ENCODE measurements at places on chromosomes 2 and 18.

DNA sequence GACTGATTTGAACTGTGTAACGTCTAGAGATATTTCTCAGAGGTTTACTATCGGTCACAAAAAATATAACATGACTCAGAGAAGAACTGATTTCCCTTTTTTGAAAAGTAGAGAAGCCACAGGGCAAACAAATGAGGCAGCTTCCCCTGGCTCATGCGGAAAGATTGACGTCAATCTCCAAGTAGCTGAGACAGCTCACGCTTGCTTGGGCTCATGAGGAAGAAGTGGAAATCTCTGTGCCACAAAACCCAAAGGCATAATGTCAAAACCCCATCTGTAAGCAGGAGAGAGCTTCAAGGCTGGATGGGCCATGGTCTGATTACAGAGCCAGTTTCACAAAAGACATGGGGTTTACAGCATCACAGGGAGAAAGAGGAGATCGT, 188.1 kb downstream of the ARL4C start:
- peak; percentile 47 for DNase-seq

DNA sequence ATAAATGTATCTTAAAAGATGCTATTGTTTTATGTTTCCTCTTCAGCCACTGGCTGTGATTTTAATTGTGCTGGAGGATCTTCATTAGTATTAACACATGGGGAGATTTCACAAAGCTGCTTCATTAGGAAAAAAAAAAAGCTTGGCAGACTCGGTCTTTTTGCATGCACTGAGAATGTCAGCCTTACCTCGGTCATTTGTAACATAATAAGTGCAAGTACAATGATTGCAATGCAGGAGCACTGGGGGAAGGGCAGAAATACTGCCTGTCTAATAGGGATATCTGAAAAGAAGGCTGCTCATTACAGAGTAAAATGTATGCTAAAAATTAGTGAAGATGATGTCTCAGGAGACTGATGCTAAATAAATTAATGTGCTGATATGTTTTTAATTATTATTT, 1.3 kb upstream of the BAZ2B start:
- no peak for DNase-seq

- DNase-seq, result no peak
Measured at GRCh38 chr2:77325395-77325794, 196.8 kb downstream of the LRRTM4 start.

DNA sequence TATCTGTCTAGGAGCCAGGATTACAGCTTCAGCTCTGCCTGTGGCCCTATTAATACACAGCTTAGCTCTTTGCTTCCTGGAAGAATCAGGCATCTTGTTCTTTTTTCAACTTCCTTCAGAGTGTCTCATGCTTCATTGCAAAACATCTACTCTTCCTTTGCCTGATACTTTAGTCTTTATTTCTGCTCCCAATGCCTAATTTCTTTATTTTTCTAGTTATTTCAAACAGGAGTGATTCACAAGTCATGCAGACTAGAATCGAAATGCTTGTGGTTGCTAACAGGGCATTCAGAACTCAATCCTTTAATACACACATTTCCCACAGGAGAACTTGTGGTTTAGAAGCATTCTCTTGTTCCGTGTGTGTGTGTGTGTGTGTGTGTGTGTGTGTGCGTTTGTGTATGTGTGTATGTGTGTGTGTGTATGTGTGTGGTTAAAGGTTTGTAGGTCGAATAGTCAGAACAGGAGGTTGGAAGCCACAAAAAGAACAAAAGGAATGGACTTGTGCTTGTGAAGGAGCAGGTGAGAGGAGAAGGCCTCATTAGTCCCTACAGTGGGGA, 28.3 kb upstream of the INSIG2 start:
- DNase-seq, result no peak

- no peak for DNase-seq
Measured at GRCh38 chr18:48597110-48597509, 58.3 kb downstream of the CTIF start.

GRCh38 chr18:62023536-62023935, 130.7 kb upstream of the RNF152 start:
- no peak for DNase-seq

- no peak for DNase-seq
Measured at GRCh38 chr18:48517048-48517447, 21.8 kb upstream of the CTIF start.

DNA sequence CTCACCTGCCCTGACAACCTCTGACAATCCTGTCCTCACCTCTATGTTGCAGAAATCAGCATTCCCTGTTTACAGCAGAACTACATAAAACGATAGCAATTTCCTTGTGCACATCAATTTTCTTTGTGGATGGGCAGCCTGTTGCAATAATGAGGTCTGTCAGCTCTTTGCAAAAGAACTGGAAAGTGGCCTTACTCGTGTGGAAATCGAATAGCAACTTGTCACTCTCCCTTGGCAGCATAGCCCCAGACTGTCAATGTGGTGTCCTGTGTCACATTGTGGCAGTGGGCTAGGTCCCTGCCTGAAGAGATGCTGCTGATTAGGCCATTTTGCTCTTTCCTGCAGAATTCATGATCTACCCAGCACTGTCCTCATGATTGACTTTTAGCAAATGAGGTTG, 531.9 kb downstream of the CCDC85A start:
- DNase-seq, result no peak

- DNase-seq, result peak; percentile 65
Measured at GRCh38 chr18:79681484-79682387, 2.1 kb downstream of the CTDP1 start.

- DNase-seq, result no peak
Measured at GRCh38 chr2:214899751-214900150, 90.3 kb upstream of the BARD1 start.

- DNase-seq, result no peak
Measured at GRCh38 chr2:189467160-189467559, 25.9 kb downstream of the WDR75 start.

GRCh38 chr2:64196963-64197362, 52.7 kb upstream of the PELI1 start:
- no peak for DNase-seq

GRCh38 chr18:49510393-49511115, 23.5 kb upstream of the C18orf32 start:
- DNase-seq, result peak; percentile 33

- no peak for DNase-seq
Measured at GRCh38 chr2:24083567-24084385, 858 bp downstream of the TP53I3 start.

DNA sequence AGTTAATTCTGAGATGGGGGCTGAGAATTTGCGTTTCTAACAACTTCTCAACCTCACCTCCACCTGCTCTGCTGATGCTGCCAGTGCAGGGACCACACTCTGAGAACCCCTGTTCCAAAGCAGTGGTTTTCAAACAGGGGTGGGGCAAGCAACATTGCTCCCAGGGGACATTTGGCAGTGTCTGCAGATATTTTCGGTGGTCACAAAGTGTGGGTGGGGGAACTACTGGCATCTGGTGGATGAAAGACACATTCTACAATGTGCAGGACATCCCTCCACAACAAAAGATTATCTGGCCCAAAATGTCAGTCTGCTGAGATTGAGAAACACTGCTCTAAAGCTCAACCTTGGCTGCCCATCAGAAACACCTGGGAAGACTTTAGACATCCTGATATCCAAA, 188.7 kb upstream of the SATB2 start:
- DNase-seq, result no peak

DNA sequence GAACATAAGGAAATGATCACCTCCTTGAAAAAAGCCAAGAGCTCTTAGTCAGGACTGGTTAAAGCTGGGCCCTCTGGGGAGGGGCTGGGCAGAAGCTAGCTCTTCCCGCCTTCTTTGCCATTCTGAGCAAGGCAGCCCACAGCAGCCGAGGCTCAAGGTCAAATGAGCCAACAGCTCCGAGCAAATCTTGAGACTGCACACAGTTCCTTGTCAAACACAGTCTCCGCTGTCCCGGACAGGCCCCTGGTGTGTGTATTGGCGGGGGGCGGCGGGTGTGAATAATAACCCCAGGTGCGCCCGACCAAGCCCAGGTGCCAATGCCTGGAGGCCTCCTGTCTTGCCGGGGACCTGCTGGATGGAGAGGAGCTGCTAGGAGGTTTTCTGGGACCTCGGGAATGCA, 46.4 kb upstream of the ACAA2 start:
- no peak for DNase-seq

DNA sequence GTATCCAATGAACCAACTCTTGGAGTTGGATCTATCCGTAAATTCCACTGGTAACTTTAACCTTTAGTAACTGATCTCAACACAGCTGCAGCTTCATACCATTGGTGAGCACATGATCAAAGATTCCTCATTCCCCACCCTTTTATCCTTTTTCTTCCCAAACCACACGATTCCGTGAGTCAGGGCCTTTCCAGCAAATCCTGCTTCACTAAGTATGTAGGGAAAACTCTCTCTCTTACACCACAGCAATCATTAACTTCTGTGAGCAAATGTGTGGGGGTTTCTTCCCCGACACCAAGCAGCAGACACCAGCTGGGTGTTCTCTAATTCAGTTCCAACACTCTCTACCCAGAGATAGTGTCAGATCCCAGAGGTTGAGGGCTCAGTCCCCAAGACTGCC, 23.5 kb downstream of the ELP2 start:
- no peak for DNase-seq

GRCh38 chr2:216773072-216773471, 77.7 kb upstream of the IGFBP5 start:
- DNase-seq, result no peak

DNA sequence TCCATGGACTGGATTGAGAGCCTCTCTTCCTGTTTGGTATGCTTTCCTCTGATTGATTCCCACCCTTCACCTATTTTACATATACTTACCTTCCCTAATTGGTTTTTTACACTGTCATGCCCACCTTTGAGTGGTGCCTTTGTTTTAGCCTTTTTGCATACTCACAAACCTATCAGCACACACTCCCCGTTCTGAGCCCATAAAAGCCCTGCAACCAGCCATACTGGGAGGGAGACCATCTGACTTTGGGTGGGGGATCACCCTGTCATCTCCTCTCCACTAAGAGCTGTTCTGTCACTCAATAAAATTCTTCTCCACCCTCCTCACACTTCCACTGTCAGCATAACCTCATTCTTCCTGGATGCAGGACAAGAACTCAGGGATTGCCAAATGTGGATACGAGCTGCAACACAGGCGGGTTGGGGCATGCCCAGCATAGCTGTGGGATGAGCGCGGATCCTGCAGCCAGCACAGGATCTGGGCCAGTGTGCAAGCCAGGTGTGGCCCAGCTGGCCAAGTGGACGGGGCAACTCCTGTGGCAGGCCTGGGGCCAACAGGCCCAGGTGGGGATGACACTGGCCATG, 9.4 kb upstream of the MOB1A start:
- no peak for DNase-seq

GRCh38 chr2:189425676-189426075, 15.6 kb upstream of the WDR75 start:
- DNase-seq, result no peak

- no peak for DNase-seq
Measured at GRCh38 chr2:71856773-71857525, 290.7 kb downstream of the CYP26B1 start.

- DNase-seq, result no peak
Measured at GRCh38 chr2:133967326-133967725, 286.5 kb upstream of the MGAT5 start.

DNA sequence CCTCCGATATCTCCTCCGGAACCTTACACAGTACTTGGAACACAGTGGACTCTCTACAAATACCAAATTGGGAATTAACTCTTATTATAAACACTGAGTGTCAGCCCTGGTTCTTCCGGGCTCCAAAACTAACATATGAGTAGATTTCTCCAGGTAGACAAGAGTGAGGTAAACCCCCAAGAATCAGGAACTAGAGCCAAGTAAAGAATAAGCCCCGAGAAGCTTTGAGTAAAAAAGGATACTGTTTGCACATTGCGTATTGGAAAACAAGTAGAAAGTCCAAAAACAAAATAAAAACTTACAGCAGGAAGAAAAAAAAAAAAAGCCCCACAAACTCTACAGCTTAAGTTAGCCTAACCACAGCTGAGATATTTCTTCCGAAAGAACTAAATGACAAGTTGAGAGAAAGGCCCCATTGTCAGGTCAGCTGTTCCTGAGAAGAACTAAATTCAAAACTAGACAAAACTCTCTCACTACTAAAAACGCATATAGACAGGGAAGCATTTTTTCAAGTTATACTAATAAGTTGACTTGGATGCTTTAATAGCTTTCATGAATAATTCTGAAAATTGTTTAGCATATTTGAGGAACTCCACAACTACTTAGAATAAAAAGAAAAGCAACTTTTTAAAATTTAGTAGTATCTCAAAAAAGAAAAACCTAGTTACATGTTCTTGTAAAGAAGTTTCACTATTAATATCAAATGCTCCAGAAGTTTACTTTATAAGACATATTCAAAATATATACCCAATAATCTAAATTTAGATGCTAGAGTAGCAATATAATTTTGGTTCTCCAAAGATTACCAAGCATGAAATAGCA, 4.3 kb upstream of the HAAO start:
- no peak for DNase-seq

GRCh38 chr2:70978341-70979179, at the start of gene ANKRD53:
ANKRD53 (plus strand) TSS chr2:70978630; CDS start chr2:70978646, 16 bp downstream.
- no peak for DNase-seq

DNA sequence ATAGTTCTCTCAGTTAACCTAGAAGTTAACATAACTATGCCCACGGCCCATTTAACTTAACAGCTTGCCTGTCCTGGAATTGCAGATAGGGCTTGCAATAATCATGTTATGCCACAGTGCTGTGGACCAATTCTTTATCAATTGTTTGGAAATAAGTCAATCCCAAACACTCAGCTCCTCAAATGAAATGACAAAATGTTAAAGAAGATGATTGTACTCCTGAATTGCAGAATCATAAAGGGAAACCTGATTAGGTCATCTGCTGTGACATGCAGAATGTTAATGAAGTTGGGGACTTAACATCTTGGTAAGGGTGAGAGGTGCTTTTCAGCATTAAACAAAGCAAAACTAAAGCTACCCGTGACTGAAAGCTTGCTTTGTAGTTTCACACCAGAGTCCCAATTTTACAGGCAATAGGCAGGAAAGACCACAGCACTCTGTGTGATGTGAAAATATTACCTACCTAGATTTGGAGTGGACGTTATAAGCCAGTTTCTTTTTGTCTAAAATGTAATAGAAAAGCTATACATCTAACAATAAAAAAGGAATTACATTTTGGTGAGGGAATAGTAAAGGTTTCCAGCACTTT, 364.0 kb downstream of the GPD2 start:
- DNase-seq, result no peak

DNA sequence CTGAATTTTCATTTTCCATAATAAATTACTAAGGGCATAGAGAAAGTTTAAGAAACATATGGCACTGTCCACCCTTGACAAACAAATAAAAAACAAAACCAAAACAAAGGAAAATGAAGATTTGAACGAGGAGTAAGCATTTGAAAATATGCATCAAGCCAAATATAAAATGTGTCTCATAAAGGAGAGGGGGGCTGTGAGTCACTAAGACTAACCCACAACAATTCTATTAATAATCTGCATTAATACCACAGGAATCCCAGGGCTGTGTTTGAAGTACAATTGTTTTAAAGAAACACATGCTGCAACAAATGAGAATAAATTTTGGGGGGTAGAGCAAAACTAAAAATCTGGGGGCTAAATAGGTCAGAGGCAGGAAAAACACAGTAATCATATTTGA, 53.8 kb upstream of the STK17B start:
- no peak for DNase-seq

- no peak for DNase-seq
Measured at GRCh38 chr2:23465936-23466335, 81.0 kb downstream of the KLHL29 start.
